ENCODE measurements at places on chromosomes 7 and 10.

DNA sequence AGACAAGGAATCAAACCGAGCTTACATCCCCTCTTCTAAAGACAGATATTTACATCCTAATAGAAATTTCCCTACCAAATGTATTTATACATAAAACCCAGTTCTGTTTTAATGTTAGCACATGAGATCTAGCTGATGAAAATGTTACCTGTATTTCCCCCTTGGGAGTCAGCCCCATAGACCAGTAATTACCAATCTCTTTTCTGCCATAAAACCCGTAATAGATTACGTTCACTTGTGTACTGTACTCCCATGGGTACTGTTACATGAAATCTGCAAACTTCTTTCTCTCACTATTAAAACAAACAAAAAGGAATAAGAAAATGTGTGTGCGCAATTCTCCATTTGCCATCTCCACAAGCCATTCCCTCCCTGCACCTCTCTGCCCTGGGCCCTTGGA, 450.9 kb downstream of the CALN1 start:
- no peak for DNase-seq

- no peak for DNase-seq
Observed at GRCh38 chr7:105776068-105776790, 100.2 kb downstream of the ATXN7L1 start.

DNA sequence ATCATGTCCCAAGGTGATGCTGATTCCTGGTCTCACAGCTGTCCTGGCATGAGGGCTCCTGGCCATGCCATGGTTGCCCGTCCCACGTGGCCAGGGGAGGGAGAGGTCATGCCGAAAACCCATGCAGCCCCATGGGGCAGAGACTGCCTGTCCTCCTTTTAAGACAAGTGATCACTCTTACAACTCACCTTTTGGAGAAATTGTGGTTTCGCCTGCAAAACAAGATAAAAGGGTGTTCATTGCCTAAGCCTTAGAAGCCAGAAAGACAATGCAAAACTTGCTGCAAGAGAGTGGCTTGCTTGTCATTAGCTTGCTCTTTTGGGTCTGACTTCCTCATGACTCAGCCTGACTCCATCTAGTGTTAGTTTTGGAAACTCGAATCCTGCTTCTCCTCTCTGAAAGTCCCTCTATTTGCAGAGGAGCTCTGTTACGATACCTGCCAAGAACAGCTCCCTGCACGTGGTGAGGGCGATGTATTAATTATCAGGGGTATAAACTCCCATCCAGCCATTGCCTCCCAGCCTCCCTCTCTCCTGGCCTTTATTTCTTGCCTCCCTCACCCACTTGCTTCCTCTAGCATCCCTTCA, 26.7 kb downstream of the TMEM273 start:
- no peak for DNase-seq

DNA sequence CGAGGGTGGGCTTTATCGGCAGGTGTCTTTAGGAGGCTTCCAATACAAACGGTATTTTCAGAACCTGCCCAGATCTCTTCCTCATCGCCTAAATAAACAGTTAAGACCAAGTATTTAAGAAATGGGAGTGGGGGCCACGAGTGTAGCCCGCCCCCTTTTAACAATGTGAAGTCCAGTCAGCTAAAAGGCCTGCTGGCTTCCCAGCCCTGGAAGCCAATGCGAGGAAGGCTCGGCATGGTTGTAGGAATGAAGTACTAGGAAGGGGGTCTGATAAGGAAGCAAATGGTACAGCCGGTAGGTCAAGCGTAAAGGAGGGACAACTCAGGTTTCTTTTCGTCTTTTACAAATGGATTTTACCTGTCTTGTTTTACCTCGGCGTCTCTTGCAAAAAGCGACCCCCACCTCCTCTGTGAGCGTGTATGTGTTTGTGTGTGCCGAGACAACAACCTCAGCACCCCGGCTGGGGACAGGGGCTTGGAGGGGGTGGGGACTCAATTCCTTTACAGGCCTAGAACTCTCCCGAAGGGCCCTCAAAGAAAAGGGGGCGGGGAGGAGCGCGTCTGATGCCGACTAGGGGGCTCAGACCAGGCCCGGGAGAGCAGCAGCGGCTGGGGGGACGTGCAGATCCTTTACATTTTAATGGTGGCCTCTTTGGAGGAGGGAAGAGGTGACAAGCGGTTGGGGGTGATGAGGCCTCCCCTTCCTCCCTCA, 147.6 kb downstream of the GPR85 start:
- peak; percentile 10 for DNase-seq

GRCh38 chr10:70602665-70603448, at the start of gene PRF1:
PRF1 (minus strand) TSS chr10:70602741; CDS start chr10:70600902, 1,839 bp downstream.
- peak; percentile 68 for DNase-seq

GRCh38 chr7:158789842-158790241, 39.5 kb downstream of the ESYT2 start:
- DNase-seq: no peak

DNA sequence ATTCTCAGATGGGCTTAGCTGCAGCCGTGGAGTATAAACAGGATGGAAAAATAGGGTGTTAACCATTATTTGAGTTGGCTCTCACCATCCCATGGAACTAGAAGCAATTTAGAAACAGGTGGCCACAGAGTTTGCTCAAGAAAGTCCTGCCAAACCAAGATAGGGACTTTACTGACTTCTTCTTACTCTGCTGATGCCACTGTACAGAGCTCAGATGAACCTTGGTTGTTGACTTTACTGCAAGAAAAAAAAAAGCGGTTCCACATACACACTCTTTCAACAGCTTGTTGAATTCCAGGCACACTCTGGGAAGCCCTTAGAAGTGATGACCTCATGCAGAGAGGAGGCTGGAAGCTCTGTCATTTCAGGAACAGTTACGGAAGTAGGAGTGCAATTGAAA, 753.4 kb downstream of the NRG3 start:
- no peak for DNase-seq

Data from activated naive CD4-positive, alpha-beta T cell (primary cell).